ENCODE measurements at places on chromosomes 12 and 14.

DNA sequence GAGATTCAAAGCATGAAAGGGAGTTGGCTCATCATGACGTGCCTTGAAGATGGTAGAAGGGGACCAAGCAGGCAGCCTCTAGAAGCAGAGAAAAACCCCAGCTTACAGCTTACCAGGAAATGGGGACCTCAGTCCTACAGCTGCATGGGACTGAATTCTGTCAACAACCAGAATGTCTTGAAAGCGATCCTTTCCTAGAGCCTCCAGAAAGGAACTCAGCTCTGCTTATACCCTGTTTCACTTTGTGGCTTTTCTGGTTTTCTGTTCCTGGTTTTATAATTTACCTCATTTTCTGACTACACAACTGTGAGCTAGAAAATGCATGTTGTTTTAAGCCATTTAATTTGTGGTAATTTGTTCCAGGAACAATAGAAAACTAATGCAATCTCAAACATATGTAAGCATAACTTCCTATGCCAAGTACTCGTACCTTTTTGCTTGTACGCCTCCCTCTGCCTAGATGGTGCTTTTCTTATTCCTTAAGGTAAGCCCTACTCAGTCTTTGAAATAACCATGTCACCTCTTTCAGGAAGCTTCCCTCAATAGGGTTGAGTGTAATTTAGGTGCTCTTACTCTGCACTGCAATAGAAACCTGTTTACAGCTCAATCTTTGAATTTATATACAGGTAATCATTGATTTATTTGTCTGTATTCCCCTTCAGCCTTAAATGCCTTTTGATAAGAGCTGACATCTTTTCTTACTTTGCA lies 348.8 kb downstream of the TMEM117 start:
- DNase-seq: no peak

DNA sequence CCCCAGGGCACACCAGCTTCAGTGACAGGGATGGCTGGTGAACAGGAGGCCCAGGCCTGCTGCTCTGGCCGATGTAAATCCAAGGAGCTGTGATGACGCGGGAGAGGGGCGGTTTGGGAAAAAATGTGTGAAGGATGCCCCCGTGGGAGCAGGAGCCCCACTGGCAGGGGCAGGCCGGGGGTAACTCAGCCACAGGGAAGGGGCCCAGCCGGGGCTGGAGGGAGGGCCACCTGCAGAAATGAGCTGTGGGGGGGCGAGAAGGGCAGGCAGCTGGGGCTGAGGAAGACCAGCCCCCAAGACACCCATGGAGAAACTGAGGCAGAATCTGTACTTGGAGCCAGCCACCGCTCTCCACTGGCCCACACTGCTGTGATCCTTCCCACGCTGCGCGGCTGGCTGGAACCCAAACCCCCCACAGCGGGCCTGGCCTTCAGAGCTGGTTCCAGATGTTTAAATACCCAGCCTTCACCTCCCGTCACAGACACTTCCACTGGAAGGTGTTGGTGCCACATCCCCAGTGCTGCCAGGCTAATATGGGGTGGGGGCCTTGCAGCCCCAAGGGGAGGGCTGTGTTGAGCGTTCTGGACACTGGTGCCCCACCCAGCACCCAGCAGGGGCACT lies 28.5 kb upstream of the ANKRD9 start:
- no peak for DNase-seq

DNA sequence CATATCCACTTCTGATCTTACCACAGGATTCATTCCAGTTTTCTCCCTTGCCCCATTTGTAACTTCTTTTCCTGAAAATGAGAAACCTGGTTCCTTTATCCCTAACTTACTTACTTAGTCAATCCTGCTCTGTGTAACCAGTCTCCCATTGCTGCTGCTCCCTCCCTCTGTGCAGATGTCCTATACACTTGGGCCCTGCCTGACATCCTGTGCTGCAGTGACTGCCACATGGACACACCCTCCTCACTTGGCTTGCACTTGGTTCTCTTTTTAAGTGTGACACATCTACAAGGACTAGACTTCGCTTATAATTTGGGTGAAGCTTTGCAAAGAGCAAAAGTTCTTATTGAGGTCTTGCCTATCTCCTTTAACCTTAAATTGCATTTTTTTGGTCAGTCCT lies 51.4 kb downstream of the FGD4 start:
- DNase-seq: no peak

DNA sequence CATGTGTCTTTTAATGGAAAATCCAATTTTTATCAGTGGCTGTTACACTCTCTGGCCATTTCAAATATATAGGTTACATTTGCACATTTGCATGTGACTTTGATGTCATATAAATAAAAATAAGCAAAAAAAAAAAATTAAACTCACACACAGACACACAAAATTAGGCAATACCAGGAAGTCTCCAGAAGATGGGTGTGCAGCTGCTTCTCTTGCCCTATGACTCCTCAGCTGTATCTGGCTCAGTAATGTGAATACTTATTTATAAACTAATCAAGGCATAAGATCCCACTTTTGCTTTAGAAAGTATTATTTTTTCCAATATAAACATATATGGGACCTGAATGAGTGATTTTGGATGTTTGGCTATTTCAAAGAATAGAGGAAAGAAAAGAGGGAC lies 461.1 kb downstream of the LRIG3 start:
- DNase-seq: peak; percentile 67

DNA sequence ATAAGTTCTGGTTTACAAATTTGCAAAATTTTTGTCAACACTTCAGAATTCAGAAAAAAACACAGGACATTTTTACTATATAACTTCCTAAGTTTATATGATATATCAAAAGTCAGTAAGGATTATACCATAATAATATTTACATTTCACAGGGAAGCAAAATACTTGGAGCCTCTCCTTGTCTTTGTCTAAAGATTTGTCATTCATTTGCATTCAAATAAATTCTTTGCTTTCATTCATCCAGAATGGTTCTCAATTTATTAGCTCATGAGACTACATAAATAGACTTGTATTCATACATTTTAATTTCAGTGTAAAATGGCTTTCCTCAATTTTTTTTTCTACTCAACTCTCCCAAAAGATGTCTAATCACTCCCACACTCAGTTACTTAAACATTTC lies 96.4 kb downstream of the SLC38A6 start:
- DNase-seq: no peak

Measured in HCEC 1CT (cell line).